ENCODE measurements at places on chromosomes 6 and 20.

- DNase-seq: no peak
Measured at GRCh38 chr6:119310486-119311036, 39.0 kb downstream of the MAN1A1 start.

DNA sequence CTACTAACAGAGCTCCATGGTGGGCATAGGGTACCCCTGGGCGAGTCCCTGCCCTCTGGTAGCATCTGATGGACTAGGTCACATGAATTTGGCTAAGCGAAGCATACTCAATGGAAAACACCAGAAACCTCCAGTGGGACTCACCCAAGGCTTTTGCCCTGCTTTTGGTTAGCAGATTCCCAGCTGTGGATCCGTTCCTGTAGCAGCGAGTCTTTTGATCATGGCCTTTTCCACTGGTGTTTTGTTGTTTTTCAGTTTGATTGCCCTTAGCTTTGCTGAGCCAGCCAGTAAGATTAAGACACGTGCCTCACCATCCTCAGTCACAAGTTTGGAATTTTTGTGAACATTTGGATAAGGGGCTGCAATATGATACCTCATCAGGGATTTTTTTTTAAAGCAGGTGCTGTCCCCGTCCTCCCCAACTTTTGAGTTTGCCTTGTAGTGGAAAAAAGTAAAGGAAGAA, 8.0 kb downstream of the TNFAIP3 start:
- no peak for DNase-seq

DNA sequence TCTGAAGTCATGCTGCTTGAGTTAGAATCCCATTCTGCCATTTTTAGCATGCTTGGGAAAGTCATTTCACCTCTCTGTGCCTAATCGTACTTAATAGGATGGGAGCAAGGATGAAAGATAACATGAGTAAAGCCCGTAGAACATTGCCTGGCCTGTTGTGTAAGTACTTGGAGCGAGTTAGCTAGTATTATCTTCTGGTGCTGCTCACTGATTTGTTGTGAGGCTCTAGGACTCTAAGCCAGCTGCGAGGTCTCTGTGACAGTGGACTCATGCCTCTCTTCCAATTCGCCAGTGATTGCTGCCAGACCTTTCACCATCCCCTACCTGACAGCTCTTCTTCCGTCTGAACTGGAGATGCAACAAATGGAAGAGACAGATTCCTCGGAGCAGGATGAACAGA, 17.8 kb downstream of the TAF8 start:
- no peak for DNase-seq

DNA sequence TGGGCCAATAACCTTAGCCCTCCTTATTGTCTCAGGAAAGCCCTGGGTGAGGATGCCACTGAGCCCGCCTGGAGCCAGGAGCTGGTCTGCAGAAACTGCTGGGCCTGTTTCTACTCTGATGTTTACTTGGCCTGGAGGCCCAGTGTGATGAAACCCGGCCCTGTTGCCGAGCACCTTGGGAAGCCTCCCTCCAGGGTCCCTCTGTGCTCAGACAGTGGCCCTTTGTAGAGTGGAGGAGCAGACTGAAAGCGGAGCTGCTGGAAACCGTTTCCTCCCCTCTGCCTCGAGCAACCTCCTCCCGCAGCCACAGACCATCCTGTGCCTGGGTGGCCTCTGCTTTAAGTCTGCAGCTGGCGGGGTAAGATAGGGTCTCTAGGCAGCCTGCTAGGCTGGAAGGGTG, 84.1 kb upstream of the EPB41L1 start:
- DNase-seq: no peak

- DNase-seq: no peak
Measured at GRCh38 chr6:107786179-107786578, 37.9 kb downstream of the SCML4 start.

DNA sequence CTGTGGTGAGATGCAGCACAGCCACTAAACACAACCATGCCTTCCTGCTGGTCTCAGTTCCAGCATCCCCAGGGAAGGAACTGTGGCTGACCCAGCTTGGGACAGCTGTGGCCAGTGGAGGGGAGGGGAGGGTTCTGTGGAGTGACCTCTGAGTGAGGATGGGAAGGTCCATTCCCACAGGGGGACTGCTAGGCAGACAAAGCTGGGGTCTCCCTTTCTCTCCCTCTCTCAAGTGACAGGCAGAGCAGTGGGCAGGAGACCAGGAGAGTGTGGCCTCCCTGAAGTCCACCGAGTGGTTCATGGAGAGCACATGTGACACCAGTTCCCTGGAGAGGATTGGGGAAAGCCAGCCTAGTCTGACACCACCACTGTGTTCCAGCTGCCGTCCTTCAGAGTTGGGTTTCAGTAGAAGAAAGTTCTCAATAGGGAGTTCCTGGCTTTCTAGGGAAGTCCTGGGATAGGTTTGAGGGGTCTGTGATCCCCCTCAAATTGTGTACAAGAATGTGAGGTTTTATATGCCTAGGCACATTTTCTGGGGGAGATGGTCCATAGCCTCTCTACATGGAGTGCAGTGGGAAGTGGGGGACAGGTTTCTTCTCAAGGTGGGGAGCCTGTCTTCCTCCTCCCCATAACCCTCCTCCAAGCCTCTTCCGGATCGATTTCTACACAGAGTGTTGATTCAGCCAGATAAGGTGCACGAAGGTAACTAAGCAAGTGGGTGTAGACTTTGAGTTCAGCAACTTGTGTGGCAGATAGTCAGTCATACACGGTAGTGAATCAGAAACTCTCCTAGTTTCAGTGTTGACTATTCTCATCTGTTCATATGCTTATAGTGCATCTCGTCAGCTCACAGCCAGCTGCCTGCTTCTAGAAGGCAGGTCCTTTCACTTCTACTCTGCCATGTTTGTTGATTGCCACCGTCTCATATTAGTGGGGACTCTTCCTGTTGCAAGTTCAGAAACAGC, 18.9 kb downstream of the MANBAL start:
- DNase-seq: no peak

- DNase-seq: peak; percentile 72
Measured at GRCh38 chr6:121216928-121217327, 117.4 kb downstream of the TBC1D32 start.

DNA sequence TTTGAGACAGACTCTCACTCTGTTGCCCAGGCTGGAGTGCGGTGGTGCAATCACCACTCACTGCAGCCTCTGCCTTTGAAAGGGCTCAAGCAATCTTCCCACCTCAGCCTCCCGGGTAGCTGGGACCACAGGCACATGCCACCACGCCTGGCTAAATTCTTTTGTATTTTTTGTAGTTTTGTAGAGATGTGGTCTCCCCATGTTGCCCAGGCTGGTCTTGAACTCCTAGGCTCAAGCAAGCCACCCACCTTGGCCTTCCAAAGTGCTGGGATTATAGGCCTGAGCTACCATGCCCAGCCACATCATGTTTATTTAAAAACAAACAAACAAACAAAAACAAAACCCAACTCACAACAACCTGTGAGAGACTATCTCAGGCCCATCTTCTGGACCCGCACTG, 29.7 kb upstream of the APCDD1L start:
- no peak for DNase-seq

DNA sequence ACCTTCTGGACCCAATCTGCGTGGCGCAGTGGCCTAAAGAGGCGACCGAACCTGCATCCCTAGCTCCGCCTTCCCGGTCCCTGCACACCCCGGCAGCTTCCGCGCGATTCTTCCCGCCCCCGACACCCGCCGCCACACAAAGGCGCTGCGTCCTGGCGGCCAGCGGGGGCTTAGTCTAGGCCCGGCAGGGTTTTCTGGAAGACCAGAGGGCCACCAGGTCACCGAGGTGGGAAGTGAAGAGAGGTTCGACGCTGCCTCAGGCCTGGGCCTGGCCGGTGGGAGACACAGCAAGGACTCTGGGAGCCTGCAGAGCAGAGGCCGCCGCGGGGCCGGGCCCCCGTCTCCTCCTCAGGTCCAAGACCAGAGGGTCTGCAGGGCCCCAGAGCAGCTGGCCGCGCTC, 154.9 kb downstream of the OR2B2 start:
- peak; percentile 27 for DNase-seq

DNA sequence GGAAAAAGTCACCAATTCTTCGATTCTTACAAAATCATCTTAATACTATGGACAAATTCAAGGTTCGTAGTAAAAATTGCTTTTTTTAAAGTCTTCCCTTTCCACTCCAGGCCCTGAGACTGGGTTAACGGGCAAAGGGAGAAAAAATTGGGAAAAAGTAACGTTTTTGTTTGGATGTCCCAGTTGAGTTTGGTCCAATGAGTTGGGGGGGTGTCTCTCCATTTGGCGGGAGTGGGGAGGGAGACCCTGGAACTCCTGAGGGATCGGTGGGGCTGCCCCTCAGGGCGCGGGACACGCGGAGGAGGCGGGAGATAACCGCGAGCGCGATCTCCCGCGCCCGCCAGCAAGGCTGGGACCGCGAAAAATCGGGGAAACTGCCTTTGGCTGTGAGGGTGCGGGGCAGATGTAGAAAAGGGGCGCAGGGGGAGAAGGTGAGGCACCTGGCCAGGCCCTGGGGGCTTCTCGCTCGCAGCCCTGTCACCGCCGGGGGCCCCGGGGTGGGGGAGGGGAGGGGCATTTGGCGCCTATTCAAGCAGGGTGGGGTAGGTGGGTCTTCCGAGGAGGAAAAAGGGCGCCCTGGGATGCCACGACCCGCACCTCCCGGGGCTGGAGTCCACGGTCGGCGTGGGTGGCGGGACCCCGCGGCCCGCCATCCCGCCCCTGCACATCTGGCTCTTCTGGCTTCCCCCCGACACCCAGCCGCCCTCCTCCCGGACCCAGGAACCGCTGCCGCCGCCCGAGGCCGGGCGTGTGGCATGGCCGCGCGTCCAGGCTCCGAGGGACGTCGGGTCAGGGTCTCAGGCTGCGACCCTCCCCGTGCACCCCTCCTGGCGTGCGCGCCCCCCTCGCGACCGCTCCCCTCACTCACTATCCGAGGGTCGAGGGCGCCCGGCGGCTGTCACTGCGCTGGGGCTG, 595 bp downstream of the FBXO5 start:
- no peak for DNase-seq

DNA sequence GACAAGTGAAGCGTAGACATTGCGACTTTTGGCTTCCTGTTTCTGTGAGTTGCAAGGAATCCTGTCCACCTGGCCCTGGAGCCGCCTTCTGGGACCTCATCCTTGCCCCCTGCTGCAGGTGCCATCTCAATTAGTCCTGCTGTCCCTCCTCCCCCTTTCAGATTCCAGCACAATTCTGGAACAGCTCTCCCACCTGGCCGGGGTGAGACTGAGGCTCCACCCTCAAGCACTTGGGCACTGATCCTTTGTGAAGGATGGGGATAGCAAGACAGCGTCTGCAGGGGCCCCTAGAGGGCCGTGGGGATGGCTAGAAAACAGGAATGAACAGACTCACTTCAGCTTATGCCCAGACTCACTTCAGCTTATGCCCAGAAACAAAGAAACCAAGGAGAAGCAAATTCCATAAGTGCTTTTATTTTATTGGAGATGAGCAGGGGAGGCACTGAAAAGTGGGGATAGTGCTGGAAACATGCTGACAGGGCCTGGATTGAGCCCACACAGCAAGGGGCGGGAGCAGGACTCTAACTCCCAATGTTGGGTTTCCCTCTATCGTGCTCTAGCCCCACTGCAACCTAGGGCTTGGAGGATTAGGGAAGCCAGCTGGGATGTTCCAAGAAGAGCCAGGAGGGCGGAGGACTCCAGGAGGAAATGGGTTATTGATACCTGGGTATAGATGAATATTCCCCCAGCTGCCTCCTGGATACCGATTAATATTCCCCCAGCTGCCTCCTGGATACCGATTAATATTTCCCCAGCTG, 1.4 kb downstream of the C6orf15 start:
- DNase-seq: no peak

- DNase-seq: no peak
Measured at GRCh38 chr6:28693751-28694443, 168.2 kb downstream of the GPX5 start.

DNA sequence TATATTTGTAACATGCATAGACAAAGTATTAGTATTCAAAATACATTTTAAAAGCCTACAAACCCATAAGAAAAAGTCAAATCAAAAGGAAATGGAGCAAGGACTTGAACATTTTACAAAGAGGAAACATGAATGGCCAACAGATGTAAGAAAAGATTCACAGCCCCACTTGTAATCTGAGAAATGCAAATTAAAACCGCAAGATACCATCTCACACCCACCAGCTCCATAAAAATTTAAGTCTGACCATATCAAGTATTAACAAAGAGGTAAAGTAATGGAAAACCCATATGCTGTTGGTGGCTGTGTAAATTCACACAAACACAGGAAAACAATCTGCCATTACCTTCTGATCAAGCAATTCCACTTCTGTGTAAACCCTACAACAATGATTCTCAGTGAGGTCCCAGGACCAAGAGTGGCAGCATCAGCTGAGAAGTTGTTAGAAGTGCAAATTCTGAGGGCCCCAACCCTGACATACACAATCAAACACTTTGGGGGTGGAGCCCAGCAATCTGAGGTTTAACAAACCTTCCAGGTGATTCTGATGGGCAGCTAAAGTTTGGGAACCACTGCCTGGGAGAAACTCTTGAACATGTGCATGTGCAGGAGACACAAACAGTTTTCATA, 30.9 kb downstream of the BCL2L1 start:
- DNase-seq: peak; percentile 69

GRCh38 chr20:56861590-56861989, 232.5 kb downstream of the TFAP2C start:
- no peak for DNase-seq

GRCh38 chr6:110654096-110654820, 161.0 kb downstream of the CDK19 start:
- no peak for DNase-seq

- no peak for DNase-seq
Measured at GRCh38 chr6:55872866-55873265, 2.5 kb downstream of the BMP5 start.

GRCh38 chr6:113654396-113654795, 202.7 kb upstream of the MARCKS start:
- DNase-seq: peak; percentile 46

DNA sequence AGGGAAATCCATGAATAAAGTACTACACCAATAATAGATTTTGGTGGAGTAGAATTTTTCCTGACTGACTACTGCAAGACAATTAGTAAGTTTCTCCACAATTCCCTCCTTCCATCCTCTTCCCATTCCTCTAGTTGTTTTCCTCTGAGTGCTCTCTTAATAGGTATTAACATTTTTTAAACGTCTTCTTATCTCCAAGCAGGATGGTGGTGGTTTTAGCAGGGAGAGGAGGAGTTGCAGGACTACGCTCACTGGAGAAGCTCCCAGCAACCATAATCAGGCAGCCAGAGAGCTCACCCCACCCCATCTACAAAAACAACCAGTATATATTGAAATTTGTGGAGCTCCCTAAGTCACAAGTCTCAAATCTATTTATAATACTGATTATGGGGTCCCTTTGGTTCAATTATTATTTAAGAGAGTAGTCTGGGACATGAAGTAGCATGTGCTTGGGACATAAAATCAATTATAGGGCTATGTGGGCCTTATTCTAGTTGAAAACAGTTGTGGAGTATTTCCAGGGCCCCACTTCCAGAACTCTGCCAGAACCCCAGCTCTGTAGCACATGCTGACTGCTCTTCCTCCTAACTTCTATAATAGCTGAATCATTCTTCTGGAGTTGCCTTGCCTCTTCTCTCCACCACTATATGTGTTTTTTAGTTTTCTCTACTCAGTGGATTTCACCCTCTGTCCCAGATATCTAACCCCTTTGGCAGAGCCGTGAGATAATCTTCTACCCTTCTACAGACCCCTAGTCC, 49.8 kb downstream of the MYB start:
- no peak for DNase-seq

- no peak for DNase-seq
Measured at GRCh38 chr20:655726-656624, 3.0 kb upstream of the SRXN1 start.
